HL-60 (cell line): ENCODE measurements at places on chromosomes 11 and 22.

DNA sequence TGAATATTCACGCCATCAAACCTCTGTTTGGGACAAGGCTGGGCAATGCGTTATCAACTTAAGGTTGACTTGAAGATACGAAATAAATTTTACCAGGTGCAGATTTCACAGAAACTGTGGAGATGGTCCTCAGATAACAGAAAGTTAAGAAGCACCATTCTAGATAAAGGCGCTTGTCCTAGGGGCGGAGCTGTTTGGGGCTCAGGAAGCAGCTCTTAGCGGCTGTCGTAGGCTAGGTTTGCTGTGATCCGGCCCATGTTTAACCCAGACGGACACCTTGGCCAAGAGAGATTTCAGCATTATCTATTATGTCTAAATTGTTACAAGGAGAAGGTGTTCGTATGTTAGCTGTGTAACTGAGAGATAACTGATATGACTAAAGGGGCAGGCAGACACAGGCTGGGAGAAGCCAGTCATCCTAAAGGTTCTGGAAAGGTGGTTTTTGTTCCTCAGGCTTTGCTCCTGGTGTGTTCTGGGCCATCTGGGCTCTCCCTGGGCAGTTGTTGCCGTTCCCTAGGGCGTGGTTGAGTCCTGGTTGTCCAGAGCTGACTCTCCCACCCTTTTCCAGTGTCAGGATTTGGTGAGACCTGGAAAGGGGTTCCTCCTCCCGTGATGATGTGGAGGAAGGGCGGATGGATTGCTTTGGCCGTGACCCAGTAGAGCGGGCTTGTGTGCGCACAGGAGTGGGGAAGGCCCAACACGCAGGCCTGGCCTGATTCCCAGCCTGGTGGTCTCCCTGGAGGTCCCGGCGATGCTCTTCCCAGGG, 25.8 kb downstream of the TPCN2 start:
- no peak for DNase-seq

DNA sequence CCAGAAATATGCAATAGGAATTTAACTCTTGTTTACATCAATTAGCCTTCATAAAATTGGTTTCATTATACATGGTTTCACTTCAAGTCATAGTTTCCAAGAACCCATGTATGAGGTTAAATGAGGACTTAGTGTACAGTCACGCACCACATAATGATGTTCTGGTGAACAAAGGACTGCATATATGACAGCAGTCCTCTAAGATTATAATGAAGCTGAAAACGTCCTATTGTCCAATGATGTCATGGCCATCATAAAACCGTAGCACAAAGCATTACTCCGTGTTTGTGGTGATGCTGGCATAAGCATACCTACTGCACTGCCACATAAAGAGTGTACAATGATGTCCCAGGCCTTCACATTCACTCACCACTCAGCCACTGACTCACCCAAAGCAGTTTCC, 31.1 kb downstream of the SMCO4 start:
- DNase-seq: no peak

DNA sequence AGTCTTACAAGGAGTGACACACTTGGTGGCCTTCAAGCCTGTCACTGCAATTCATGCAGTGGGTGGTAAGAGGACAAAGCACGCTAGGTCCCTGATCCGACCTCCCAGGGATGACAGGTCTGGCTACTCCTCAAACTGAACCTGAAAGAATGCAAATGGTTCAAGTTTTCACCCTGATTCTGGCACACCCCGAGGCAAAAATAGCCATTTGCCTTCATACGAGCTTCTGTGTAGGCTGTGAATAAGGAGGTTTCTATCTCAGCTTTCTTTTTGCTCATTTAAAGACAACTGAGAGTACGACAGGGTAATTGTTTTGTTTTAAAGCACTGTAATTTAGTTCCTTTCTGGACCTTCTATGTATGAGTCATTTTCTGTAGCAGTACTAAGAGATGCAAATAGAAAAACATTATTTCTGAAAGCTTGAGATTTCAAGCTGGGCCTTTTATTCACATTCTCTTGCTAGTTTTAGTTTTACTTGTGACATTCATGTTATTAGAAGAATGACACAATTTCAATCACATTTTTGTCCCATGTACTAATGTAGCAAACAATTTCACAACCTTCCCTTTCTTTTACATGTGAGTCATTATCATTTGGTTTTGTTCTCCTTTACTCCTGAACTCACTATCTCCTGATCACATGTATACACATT, 56.6 kb upstream of the FDX1 start:
- DNase-seq: peak; percentile 38

DNA sequence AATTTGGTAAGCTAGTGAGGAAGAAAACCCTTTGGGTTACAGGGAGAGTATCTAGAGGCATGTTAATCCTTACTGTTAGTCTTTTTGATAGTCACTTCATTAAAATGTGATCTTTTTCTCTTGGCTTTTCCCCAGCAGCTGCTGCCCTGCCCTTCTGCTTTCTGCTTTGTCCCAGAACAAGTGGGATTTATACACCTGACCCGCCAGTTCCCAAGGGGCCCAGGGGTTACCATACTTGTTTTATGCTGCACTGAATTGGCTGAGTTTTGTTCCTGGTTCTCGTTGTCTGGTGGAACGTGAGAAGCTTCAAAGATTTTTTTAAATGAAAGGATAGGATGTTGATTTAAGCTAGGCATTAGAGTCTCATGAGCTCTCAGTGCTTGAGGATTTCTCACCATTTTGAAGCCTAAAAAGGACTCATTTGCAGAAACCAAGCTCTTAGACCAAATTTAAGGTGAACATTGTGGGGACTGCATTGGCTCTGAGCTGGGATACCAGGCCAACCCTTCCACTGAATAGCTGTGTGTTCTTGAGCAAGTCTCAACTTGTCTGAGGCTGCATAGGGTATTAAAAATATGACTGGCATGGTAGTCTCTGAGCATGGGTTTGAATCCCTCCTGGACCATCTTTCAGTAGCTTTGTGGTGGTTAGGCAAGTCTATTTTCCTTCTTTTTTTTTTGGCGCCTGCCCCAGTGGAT, 6.6 kb downstream of the LIMK2 start:
- no peak for DNase-seq

DNA sequence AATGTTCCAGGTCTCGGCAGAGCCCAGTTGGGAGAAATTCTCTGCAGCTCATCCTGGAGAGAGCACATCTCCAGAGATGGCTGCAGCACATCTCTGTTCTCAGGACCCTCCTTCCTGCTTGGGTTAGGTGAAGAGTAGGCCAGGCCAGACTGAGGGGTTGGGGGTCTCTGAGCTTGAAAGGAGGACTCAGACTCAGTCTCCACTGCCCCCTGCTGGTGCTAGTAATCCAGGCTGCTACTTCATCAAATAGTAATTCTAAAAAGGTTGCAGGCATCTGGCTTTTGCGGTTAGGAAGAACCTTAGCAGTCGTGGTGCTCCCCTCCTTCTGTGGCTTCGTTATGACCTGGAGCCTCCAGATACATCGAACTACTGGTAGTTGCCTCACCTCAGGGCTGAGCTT, 9.7 kb downstream of the TUB start:
- DNase-seq: no peak

- DNase-seq: no peak
Observed at GRCh38 chr11:65585396-65586246, 9.8 kb downstream of the EHBP1L1 start.

DNA sequence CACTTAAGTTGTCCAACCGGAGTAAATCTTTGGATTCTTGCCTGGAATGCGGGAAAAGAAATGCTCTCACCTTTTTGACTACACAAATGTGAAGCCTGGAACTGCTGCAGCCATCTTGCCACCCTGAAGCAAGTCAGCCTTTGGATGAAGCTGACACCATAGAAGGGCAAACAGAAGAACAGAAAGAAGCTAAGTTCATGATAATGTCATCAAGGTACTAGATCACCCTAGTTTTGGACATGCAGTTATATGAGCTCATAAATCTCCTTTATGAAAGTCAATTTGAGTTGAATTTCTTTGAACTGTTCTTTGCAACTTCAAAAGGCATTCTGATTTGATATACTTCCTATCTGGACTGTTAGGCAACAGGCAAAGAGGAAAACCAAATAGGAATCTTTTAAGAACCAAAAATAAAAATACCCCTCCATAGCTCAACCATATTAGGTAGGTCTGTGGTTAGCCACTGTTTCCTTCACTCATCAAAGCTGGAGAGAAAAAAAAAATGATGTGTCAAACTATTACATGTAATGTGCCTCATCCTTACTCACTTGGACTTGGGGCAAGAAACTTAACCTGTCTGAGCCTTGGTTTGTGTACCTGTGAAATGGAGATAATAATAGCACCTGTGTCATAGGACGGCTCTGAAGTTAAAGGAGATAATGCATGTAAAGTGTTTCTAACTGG, 91.9 kb downstream of the WT1 start:
- no peak for DNase-seq

- peak; percentile 29 for DNase-seq
Observed at GRCh38 chr11:10824888-10825287, 16.2 kb upstream of the EIF4G2 start.

DNA sequence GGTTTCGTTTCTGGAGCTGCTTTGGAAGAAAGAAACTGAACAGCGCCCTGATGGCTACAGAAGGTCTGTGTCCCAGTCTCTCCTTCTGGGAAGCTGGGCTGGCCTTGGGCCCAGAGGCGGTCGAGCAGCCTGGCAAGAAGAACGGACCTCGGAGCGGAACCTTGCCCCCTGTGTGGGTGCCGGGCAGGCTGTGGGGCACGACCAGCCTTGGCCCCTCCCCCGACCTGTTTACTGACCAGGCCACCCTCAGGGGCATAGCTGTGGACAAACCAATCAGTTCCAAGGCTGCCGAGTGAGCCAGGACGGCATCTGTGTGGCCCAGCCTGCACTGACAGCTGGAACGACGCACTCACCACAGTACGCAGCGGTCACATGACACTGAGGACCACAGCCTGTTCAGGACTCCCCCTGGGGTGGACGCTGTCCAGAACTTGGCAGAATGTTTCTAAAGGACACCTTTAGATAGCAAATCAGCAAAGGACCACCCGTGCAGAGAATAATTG, 7.2 kb downstream of the PIM3 start:
- no peak for DNase-seq

GRCh38 chr11:92751594-92751993, 217.9 kb upstream of the MTNR1B start:
- DNase-seq: no peak

- no peak for DNase-seq
Observed at GRCh38 chr22:22243033-22243680, 1.4 kb upstream of the VPREB1 start.
